Heart right ventricle (tissue), 16 donors: ENCODE measurements at places on chromosomes 2 and 18.

GRCh38 chr2:53095664-53096063 lies 671.9 kb upstream of the CHAC2 start:
- no peak overlapping the region for H3K4me3 ChIP-seq
- H3K4me1 ChIP-seq, result no peaks in the 10 kb centered on the region
- no peaks in the 10 kb centered on the region for H3K27me3 ChIP-seq
- no peak for DNase-seq
- H3K36me3 ChIP-seq, result no peaks in the 10 kb centered on the region

- H3K36me3 ChIP-seq, result no peaks in the 10 kb centered on the region
- no peaks in the 10 kb centered on the region for H3K4me1 ChIP-seq
- H3K27ac ChIP-seq, result no peak overlapping the region
- DNase-seq, result no peak
Observed at GRCh38 chr18:39172695-39173421, 1607.3 kb upstream of the CELF4 start.

DNA sequence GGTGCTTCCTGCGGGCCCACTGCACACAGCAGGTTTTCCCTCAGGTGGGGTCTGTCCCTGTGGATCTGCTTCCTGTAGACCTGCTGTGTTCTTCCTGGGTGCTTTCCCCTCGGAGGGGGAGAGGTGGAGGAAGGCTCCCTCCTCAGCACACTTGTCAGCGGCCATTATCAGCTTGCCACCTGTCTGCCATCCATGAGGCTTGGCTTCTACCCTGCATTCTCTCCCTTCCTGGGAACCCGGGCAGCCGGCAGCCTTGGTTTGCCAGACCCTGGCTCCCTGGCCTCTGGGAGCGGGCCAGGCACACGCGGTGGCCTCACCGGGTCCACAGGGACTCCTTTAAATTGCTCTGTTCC lies 58.5 kb downstream of the INPP5D start:
- DNase-seq, result no peak
- peaks cover 23% of the 10 kb centered on the region for H3K4me1 ChIP-seq
- H3K27me3 ChIP-seq, result peaks cover 10% of the 10 kb centered on the region
- no peak overlapping the region for H3K4me3 ChIP-seq

- no peaks in the 10 kb centered on the region for H3K27me3 ChIP-seq
- no peak for DNase-seq
- H3K4me1 ChIP-seq, result peaks cover 6% of the 10 kb centered on the region
- H3K27ac ChIP-seq, result no peak overlapping the region
- H3K4me3 ChIP-seq, result no peak overlapping the region
Observed at GRCh38 chr18:9094307-9095226, 7.9 kb upstream of the NDUFV2 start.

GRCh38 chr2:35963357-35963756 lies 392.2 kb upstream of the CRIM1 start:
- H3K36me3 ChIP-seq, result no peaks in the 10 kb centered on the region
- H3K27ac ChIP-seq, result no peak overlapping the region
- no peaks in the 10 kb centered on the region for H3K4me1 ChIP-seq
- DNase-seq, result no peak

DNA sequence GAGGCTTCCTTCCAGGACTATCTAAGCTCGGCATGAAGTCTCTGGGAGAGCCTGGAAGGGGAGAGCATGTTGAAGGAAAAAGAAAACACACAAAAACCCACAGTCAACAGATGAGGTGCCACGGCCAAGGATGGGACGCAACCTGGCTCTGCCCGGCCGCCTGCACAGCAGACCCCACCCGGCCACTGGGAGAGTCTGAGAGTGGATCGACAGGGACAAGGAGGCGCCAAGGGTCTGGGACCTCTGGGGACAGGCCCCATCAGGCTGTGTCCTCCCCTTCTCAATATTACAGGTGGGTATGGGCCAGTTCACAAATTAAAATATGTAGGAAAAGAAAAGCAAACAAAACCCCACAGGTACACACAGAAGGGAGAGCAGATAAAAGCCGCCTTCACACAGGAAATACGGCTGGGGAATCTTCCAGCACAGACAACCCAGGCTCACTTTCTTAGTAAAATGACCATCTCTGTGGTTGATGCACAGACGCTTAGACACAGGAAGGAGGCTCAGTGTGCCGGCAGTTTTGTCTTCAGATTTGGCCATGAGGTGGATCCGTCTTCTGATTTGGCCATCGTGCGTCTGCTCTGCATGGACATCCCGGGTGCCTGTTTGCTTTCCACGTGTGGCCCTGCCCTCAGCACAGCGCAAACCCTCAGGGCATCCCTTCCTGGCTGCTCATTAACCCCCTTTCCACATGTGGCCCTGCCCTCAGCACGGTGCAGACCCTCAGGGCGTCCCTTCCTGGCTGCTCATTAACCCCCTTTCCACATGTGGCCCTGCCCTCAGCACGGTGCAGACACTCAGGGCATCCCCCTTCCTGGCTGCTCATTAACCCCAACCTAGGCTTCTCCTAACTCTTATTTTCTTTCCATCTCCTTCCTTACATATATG lies 138.4 kb downstream of the EIPR1 start:
- H3K4me1 ChIP-seq, result peaks cover 16% of the 10 kb centered on the region
- H3K27ac ChIP-seq, result no peak overlapping the region
- no peaks in the 10 kb centered on the region for H3K27me3 ChIP-seq
- H3K36me3 ChIP-seq, result no peaks in the 10 kb centered on the region
- no peak for DNase-seq

DNA sequence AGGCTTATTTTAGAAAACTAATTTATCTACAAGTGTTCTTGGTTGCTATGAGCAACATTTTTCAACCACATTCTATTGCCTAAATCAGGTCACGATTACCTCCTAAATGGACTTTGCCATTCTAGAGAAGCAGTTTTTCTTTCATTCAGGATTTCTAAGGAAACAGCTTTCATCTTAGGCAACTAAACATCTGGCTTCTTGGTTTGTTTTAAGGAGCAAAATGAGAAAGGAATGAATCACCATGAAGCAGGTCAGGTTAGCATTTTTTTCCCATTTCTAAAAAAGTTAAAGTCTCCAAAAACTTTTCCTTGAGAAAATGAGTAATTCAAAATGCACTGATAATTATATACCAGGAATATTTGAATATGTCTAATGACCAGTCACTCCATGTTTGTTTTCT lies 114.8 kb downstream of the GAREM1 start:
- DNase-seq, result no peak
- H3K27ac ChIP-seq, result no peak overlapping the region
- no peak overlapping the region for H3K4me3 ChIP-seq
- peaks cover 13% of the 10 kb centered on the region for H3K4me1 ChIP-seq

GRCh38 chr2:210224591-210224940 lies 681 bp downstream of the ACADL start:
- DNase-seq, result peak; percentile 4
- peak overlapping the region; percentile 57 for H3K4me3 ChIP-seq
- peaks cover 45% of the 10 kb centered on the region for H3K27me3 ChIP-seq
- peaks cover 6% of the 10 kb centered on the region for H3K4me1 ChIP-seq

- H3K4me1 ChIP-seq, result no peaks in the 10 kb centered on the region
- no peaks in the 10 kb centered on the region for H3K36me3 ChIP-seq
- H3K27me3 ChIP-seq, result no peaks in the 10 kb centered on the region
Observed at GRCh38 chr18:40738321-40738880, 1216.6 kb upstream of the PIK3C3 start.

GRCh38 chr2:88452980-88453582 lies 588 bp upstream of the FOXI3 start:
- H3K4me1 ChIP-seq, result no peaks in the 10 kb centered on the region
- H3K27ac ChIP-seq, result no peak overlapping the region
- no peak for DNase-seq
- H3K27me3 ChIP-seq, result peaks cover 92% of the 10 kb centered on the region
- H3K4me3 ChIP-seq, result no peak overlapping the region

DNA sequence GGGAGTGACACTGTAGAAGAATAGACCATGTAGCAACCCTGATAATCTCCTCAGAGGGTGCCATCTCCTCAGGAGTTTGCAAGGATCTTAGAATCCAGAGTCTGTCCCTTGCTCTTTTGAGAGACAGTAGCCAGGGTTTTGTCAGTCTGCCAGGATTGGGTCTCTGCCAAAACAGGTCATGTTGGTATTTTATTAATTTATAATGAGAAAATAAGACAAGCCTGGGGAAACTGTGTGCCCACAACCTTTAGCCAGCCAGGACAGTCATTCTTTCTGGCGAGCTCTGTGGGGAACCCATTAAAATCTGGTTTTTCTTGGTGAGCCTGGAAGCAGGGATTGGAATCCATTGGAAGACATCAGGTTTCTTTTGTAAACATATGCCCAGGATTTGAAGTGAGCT lies 78.6 kb downstream of the PTPRM start:
- no peaks in the 10 kb centered on the region for H3K36me3 ChIP-seq
- H3K27ac ChIP-seq, result no peak overlapping the region
- DNase-seq, result no peak
- no peaks in the 10 kb centered on the region for H3K27me3 ChIP-seq
- no peak overlapping the region for H3K4me3 ChIP-seq

DNA sequence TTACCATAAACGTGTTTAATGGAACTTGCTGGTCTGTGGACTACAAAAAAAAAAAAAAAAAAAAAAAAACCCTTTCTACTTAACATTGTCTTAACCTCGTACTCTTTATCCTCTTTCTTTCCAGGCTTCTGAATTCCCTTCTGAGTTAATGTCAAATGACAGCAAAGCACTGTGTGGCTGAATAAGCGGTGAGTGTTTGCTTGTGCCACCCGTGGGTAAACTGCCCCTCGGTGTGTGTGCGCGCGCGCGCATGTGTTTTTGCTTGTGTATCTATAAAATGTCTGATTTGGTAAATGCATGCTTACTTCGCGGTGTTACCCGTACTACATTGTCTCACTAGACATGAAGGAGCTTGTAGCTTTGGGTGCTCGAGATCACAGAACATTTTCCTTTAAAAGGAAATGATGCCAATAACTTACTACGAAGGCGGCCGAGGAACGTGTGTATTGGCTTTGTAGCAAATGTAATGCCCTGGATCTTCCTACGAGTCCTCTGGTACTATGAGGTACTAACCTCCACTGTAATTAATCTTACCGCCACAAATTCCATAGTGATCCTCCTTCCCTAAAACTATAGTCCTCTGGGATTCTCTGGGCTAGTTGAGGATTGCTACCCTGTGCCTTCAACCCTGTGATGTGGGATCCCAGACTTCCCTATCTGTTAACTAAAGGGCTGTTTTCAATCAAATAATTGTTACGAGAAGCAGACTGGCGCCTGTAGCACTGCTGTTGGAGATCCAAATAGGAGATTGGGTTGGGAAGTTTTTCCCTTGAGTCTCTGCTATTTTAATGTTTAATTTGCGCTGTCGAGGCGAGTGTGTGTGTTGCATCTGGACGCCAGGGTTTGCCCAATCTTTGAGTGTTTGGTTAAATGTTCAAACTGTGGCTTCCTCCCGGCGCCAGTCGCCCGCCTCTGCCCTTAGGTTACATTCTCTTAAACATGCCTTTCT lies 1.1 kb downstream of the ID2 start:
- no peaks in the 10 kb centered on the region for H3K36me3 ChIP-seq
- DNase-seq, result no peak
- peak overlapping the region; percentile 96 for H3K4me3 ChIP-seq
- no peaks in the 10 kb centered on the region for H3K27me3 ChIP-seq
- peak overlapping the region; percentile 84 for H3K27ac ChIP-seq

DNA sequence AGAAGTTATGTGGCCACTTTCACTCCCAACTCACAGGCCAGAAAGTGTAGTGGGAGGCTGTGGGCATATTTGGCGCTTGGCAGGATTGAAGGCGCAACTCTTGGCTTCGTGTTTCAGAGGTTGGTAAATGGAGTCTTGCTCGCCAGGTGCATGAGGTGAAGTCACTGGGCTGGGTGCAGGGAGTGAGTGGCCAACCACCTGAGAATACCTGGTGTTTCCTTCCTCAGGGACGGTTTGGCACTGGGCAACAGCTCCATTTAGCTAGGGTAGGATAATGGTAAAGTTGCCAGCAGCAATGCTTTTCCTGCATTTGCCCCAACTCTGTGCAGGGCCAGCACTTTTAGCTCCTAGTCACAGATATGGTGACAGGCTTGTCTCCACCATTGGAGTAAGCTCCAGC lies 115.9 kb downstream of the AGAP1 start:
- H3K27ac ChIP-seq, result no peak overlapping the region
- peaks cover 47% of the 10 kb centered on the region for H3K4me1 ChIP-seq
- no peak for DNase-seq

DNA sequence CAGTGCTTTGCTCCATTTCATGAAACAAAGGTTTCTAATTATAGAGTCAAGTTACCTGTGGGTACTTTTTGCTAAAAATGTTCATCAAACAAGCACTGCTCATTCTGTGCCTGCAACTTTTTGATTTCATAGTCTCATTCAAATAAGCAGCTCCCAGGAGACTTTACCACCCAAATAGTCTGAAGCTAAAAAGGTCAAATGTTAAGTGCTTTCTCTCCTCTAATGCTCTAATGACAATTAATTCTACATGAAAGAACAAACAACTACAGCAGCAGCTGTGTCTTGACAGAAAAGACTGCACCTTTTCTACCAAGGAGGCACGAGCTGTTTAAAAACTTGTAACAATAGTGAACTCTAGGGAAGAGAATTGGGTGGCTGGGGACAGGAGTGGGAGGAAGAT lies 65.3 kb downstream of the CCDC93 start:
- H3K4me1 ChIP-seq, result no peaks in the 10 kb centered on the region
- H3K27ac ChIP-seq, result no peak overlapping the region
- no peaks in the 10 kb centered on the region for H3K27me3 ChIP-seq
- H3K36me3 ChIP-seq, result peaks cover 100% of the 10 kb centered on the region
- H3K4me3 ChIP-seq, result no peak overlapping the region

GRCh38 chr2:219718066-219718465 lies 90.6 kb downstream of the SLC4A3 start:
- no peaks in the 10 kb centered on the region for H3K4me1 ChIP-seq
- H3K4me3 ChIP-seq, result no peak overlapping the region
- H3K27ac ChIP-seq, result no peak overlapping the region
- DNase-seq, result no peak

DNA sequence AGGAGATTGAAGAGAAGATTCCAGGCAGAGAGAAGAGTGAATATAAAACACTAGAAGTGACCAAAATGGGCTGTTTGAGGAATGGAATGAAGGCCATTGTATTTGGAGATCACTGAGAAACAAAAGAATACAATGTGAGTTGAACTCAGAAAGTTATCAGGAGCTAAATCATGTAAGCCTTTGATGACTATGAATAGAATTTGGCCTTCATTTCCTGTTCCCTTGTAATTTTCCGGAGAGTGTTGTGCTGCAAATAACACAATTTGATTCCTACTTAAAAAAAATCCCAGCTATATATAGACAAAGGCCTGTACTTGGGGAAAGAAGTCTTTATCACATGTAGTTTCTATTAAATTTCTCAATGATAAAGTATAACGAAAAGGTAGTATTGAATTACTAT lies 33.7 kb upstream of the KYNU start:
- no peaks in the 10 kb centered on the region for H3K27me3 ChIP-seq
- no peak overlapping the region for H3K4me3 ChIP-seq
- no peaks in the 10 kb centered on the region for H3K36me3 ChIP-seq
